ENCODE measurements at places on chromosomes 13 and 19.

- DNase-seq = no peak
Observed at GRCh38 chr13:102401265-102401664, 583 bp downstream of the FGF14 start.

DNA sequence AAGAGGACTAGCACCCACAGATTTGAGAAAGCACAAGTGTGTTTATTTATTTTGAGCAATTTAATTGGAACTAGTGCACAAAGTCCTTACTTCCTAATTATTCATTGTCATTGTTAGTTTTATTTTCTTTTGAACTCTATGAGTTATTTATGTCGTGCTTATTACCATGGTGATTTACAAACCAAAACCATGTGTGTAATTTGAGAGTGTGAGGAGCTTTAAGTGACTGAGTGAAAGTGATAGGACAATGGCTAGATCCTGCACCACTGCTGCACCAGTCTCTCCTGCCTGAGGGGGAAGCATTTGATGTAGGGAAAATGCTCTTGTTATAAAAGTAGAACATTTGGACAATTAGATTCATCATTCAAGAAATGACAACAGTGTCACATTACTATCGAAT is 172.3 kb upstream of the KLF12 start:
- no peak for DNase-seq

- DNase-seq = peak; percentile 82
Observed at GRCh38 chr19:10315335-10316214, at the start of gene FDX2. Gene FDX2 (minus strand): TSS chr19:10316015. CDS start chr19:10315996, 19 bp downstream.

GRCh38 chr13:89486065-89486464 is 1814.9 kb downstream of the SLITRK5 start:
- no peak for DNase-seq

GRCh38 chr13:65260946-65261891 is 1968.9 kb downstream of the PCDH9 start:
- peak; percentile 11 for DNase-seq

GRCh38 chr13:66659286-66659685 is 570.9 kb downstream of the PCDH9 start:
- DNase-seq = no peak

DNA sequence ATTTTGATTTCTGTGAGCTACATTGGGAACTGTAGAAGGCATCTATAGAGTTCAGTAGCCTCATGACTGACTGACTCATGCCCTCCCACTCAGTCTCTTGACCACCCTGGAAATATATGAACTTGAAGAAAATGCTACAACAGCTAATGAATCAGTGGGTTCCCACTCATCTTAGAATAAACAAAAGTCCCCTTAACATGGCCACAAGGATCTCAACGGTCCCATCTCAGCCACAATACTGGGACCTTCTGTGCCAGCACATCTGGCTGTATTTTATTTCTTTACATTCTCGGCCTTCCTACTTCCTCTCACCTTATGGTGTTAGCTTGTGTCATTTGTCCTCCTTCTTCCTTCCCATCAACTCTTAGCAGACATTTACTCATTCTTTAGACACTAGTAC is 619.8 kb downstream of the DCT start:
- DNase-seq = no peak

- DNase-seq = no peak
Observed at GRCh38 chr13:35722458-35723052, 246.1 kb upstream of the MAB21L1 start.

GRCh38 chr13:91302111-91302510 is 45.4 kb upstream of the MIR17HG start:
- peak; percentile 24 for DNase-seq

GRCh38 chr13:34637138-34637537 is 304.9 kb upstream of the NBEA start:
- DNase-seq = no peak

- DNase-seq = no peak
Observed at GRCh38 chr19:28330831-28331230, 882.1 kb downstream of the UQCRFS1 start.

DNA sequence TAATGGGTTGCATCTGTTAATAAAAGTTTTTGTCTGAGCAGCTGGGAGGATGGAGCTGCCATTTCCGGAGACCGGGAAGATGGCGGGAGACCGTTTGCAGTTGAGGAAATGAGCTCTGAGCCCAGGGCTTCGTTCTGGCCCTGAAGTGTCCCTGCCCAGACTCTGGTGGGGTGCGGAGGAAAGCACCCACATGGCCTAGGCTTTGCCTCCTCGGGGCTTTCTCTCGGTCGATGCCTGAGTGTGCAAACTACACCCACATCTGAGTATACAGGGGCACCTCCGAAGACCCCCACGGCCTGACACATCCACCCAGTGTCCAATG is 15.6 kb upstream of the NANOS3 start:
- peak; percentile 38 for DNase-seq

- no peak for DNase-seq
Observed at GRCh38 chr13:87524775-87525174, 146.4 kb upstream of the SLITRK5 start.

GRCh38 chr19:44341794-44342193 is 14.7 kb downstream of the ZNF112 start:
- no peak for DNase-seq

DNA sequence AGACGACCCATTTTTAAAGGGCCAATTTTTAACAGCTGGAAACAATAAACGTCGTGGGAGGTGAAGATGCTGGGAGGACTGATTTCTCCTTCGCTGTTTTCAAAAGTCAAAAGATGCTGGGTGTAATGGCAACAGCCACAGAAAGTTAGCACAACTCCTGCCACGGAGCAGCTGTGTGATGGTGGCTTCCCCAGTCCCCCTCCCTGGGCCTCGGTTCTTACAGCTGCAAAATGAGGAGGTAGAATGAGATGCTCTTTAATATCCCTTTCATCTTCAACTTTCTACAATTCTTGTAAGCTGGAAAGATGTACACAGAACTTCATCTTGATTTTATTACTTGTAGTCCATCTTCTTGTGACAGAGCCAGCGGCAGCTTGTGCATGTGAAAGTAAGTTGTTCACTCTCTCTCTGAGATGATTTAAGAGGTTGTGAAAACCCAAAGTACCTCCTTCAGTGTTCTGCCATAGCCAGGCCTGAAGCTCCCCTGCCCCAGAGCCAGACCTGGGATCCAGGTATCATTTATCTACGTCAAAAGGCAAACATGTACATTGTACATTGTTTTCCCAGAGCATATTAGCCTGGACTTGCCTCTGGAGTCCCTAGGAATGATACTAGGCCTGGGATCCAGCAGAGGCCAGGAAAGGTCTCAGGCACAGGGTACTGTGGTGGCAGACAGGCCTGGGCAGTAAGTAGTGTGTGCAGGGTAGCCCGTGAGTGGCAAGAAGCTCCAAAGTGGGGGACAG is 3.4 kb upstream of the UBE2L5 start:
- DNase-seq = no peak

DNA sequence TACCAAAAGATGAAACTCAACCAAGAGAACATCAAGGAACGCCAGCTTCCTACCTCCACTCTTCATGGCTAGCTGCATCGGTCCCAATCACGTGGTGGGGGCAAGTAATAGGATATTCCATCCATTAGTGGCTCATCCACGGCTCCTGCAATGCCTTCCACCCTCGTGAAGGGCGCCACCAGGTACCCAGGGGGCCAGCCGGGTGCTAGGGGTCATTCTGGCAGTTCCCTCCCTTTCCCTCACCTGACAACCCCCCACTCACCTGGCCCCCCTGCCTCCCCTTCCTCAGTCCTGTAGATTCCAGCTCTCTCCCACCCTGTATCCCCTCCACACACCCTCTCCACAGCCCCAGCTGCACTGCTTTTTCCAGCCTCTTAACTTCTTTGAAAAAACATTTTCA is 161.9 kb downstream of the URI1 start:
- no peak for DNase-seq

GRCh38 chr19:47595944-47596343 is 13.0 kb upstream of the BICRA start:
- DNase-seq = peak; percentile 64

- no peak for DNase-seq
Observed at GRCh38 chr13:73580513-73581267, 521.9 kb downstream of the KLF5 start.

DNA sequence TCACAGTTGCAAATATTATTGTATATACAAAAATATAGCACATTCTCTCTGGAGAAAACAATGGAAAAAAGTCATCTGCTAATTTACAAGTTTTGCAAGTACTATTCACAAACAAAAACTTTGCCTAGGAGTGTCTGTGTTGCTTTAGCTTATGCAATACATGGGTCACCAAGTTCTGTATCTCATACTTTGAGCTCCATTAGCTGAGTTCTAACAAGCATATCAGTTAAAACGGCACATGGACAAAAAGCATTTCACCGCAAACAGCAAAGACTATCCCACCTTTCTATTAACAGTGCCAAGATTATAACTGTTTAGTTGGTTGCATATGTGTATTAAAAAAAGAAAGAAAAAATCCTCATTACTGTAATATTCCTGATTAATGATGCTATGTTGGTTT is 4.6 kb downstream of the SPRY2 start:
- DNase-seq = no peak

- DNase-seq = no peak
Observed at GRCh38 chr13:36531746-36532486, 99.6 kb downstream of the CCNA1 start.

DNA sequence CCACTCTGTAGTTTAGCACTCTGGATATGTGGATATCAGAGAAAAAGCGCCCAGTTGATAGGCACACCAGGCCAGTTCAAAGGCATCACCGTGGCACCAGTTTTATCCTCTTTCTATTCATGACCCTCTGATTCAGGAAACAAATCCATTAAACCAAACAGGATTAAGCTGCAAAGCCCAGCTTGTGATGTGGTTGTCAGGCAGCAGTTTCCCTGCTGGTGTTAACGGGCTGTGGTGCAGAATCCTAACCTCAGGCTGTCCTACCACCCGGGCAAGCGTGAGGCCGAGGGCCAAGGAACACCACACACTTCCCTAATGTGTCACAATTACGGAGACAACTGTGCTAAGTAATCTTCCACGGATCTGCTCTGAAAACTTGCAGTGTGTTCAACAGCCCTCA is 209.1 kb downstream of the OLFM4 start:
- no peak for DNase-seq

- DNase-seq = no peak
Observed at GRCh38 chr13:24129914-24130774, 30.4 kb upstream of the SPATA13 start.

- DNase-seq = no peak
Observed at GRCh38 chr13:69553976-69554375, 553.6 kb upstream of the ATXN8OS start.

- DNase-seq = peak; percentile 66
Observed at GRCh38 chr19:47863514-47863936, 4.5 kb downstream of the TPRX2 start.

GRCh38 chr13:106699311-106699710 is 131.4 kb upstream of the ARGLU1 start:
- DNase-seq = no peak

- no peak for DNase-seq
Observed at GRCh38 chr19:29528946-29529645, 3.3 kb downstream of the VSTM2B start.

DNA sequence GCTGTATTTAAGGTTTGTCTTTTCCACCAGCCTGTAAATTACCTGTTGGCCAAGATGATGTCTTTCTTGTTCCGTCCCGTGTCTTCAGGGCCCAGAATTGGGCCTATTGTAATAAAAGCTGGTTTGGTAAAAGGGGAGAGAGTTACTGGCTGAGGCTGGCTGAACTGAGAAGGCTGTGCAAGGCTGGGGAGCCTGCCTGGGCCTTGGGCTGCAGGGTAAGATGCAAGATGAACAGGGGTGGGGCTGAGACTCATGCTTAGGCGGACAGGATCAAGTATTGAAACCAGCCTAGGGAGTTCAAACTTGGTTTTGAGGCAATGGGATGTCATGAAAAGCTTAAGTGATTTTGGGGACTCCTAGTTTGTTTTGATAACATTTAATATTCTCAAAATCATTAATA is 142.3 kb downstream of the PCCA start:
- DNase-seq = no peak

DNA sequence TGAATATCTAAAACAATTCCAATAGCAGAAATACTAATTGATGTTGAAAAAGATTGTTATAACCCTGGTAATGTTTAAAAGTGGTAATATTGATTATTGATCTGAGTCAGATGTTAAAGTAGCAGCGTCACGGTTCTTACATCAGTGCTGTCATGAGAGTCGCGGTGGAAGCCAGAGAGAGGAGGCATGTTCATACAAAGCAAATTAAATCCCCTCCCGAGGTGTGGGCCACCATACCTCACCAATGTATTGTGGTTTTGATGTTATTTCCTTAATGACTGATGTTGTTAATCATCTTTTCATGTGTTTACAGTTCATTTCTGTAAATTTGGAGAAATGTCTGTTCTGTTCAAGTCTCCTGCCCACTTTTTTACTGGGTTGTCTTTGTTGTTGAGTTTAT is 11.2 kb downstream of the ZNF317 start:
- DNase-seq = no peak

DNA sequence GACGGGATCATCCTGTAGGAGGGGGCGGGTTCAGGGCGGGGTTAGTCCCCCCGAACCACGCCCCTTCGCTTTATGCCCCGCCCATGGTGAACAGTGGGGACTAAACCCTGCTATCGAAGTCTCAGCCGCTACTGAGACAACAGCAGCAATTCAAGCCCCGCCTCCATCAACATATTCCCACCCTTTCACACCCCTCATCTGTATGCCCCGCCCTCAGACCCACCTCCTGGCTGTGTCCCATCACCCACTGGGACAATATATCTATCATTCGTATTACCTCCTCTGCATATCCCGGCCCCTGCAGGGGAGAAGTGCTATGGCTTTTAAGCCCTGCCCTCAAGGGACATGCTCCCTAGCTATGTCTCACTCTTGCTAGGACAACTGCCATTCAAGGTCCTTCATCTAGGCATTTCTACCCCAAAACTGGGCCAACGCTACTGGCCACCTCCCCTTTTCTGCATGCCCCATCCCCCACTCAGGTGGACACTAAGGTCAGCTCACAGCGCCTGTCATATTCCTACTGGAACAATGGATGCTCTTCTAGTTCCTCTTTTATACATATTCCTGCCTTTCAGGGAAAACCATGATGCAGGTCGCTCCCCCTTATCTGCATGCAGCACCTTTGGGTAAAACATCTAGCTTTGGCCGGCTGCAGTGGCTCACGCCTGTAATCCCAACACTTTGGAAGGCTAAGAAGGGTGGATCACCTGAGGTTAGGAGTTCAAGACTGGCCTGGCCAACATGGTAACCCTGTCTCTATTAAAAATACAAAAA is 11.9 kb downstream of the LRFN1 start:
- no peak for DNase-seq

GRCh38 chr19:54179921-54180461 is 7.0 kb upstream of the TMC4 start:
- peak; percentile 18 for DNase-seq

DNA sequence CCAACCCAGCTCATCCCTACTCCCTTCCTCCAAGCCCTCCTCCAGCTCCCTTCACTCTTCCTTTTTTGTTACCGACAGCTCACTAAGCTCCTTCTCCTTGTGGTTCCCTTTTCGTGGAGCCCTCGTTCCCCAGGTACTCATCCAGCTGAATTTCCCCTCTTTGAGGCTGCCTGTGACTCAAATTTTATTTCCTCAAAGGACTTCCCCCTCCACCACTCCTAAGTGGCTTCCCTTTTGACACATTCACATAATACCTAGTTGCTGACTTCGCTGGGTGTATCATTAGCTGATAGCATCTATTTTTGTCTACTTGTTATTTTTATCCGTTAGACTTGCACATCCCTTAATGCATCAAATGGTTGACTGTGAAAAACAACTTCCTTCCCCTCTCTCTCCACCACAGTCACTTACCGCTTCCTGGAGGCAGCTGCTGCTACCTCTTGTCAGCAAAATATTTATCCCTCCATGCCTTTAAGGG is 14.5 kb downstream of the FFAR2 start:
- DNase-seq = peak; percentile 89

- DNase-seq = no peak
Observed at GRCh38 chr13:112743451-112744167, 53.8 kb downstream of the ATP11A start.

- no peak for DNase-seq
Observed at GRCh38 chr19:31944326-31944725, 401.1 kb upstream of the ZNF507 start.

Measured in inflammatory macrophage treated with lipopolysaccharide for 4 hours (primary cell).